ENCODE measurements at places on chromosomes 7 and 10.

DNA sequence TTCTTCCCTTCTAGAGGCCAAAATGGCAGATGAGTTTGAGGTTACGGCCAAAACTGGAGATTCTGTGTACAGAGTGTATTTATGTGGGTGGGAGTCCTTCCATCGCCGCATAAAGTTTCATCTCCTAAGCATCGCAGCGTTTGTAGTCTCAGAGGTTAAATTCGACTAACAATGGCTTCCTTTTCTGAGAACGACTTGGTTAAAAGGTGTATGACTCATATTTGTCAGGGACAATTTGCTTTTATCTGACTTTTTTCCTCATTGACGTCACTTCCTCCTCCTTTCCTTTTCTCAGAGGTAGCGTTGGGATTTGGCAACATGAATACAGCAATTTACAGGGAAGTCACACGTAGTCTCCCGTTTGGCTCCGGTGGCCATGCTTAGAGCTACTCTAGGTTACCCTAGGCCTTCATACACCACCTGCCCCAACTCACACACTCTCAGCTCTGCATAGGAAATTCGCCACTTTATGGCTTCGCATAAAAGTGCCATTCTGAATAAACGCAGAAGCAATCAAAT, 37.6 kb upstream of the TCF7L2 start:
- no peak for DNase-seq

GRCh38 chr7:143385891-143386781, 5.0 kb downstream of the ZYX start:
- no peak for DNase-seq

GRCh38 chr10:25080880-25081581, 64.6 kb downstream of the THNSL1 start:
- peak; percentile 14 for DNase-seq

- peak; percentile 34 for DNase-seq
Observed at GRCh38 chr10:3902054-3902808, 117.2 kb upstream of the KLF6 start.

- DNase-seq = no peak
Observed at GRCh38 chr7:110718503-110719205, 372.3 kb upstream of the LRRN3 start.

DNA sequence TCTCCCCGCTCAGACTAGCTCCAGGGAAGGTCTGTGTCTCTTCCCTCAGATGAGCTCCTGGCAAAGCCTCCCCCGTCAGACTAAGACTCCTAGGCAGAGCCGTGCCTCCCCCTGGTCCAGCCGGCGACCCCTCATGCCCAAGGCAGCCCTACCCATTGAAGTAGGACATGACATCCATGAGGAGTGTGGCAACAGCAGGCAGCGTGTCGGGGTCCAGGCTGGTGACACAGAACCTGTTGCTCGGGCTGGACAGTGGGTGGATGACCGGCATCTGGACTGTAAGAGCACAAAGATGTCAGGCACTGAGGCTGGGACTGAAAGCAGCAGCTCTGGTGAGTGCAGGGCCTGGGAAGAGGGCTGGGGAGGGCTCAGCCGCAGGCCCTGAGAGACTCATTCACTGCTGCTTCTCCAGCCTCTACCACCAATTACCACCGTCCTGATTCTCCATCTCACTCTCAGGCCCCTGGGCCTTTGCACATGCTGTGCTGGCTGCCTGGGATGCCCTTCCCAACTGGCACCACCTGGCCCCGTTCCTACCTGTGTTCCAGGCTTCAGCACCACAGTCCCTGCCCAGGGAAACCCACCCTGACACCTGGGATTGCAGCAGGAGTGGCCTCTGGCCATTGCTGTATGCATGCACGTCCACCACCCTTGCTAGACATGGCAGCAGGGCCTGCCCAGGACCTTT, 2.8 kb downstream of the PVRIG start:
- DNase-seq = no peak

- peak; percentile 95 for DNase-seq
Observed at GRCh38 chr10:124916585-124917427, 25.1 kb upstream of the ZRANB1 start.

DNA sequence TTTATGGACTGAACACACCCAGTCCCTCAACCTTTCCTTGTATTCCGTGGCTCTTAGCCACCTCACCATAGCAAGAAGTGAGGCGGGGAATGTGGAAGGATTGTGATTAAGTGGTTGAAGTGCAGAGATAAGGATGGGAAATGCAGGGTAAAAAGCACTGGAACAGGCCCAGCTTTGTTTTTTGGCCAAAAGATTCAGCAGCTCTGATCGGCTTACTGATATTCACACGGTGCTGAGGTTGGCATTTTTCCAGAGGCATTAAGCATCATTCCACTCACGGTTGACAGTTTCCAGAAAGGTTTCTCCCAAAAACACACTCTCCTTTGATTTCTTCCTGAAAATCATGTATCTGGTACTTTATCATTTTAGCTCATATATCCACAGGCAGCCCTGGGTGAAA, 544.2 kb downstream of the CNTNAP2 start:
- no peak for DNase-seq

GRCh38 chr7:152366662-152367061, 69.1 kb downstream of the KMT2C start:
- DNase-seq = no peak

- DNase-seq = no peak
Observed at GRCh38 chr7:47478017-47478344, 103.9 kb downstream of the TNS3 start.

DNA sequence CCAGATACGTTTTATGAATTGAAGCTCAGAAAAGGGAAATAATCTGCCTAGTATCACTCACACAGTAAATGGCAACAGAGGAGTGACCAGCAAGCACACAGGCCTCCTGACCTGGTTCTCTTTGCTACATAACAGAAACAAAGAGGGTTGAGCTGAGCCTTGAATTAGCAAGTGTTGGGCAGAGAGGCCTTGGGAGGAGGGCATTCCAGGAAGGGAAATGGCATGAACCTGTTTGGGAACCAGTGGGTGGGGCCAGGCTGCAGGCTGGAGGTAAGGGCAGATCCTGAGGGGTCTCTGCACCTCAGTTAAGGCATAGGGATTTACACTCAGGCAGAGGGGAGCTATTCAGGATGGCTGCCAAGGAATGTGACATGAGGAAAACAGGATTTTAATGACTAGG, 24.8 kb upstream of the CYCS start:
- DNase-seq = no peak

- no peak for DNase-seq
Observed at GRCh38 chr10:6988654-6989053, 408.6 kb upstream of the PRKCQ start.

- DNase-seq = no peak
Observed at GRCh38 chr7:130366564-130366963, 13.7 kb upstream of the CPA1 start.

DNA sequence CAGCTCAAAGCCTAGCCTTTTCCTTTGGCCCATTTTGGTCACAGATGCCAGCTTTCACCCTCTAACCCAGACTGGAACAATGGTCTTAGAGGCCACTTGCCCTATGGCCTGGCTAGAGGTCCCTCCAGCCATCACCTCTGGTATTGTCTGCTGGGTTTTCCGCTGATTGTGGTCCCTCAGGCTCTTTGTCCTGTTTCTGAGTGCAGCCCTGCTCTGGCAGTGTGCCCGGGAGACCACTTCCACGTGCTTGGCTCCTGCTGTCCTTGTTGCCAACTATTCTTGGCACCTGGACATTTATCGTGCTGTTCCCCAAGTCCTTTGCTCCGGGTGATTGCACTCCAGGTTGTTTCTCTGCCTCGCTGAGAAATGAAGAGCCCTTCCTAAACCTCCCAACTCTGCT, 53.3 kb upstream of the FAM180A start:
- DNase-seq = no peak

DNA sequence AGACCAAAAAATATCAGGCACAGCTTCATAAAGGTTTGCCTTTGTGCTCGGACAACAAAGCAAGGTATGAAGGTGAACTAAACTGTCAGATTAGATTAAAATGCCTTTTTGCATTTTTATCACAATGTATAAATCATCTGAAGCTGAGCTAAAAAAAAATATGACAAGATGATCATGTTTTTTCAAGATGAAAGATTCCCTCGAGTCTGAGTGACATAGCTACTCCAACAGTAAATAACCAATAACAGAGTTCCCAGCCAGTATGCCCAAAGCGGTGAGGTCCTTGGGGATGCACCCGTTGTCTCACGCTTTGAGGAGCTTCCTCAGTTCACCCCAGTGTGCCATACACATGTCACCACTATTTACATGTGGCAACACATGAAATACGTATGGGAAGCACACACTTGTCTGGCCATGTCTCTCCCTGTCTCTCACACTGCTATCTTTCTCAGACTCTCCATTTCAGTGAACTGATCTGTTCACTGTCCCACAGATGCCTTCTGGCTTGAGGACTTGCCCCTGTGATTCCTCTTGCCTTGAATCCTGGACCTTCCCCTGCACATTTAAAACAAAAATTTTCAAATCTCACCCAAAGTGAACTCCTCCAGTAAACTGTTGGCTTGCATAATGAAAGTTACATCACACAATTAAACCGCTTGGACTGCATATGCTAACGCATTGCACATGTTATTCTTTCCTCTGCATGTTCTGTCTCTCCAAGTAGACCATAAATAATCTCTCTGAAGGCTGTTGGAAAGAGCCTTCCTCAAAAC, 2.6 kb upstream of the PIK3CG start:
- no peak for DNase-seq

GRCh38 chr7:23167691-23168090, 14.2 kb upstream of the NUP42 start:
- no peak for DNase-seq

GRCh38 chr10:98621630-98622029, 174.9 kb upstream of the HPS1 start:
- DNase-seq = no peak

DNA sequence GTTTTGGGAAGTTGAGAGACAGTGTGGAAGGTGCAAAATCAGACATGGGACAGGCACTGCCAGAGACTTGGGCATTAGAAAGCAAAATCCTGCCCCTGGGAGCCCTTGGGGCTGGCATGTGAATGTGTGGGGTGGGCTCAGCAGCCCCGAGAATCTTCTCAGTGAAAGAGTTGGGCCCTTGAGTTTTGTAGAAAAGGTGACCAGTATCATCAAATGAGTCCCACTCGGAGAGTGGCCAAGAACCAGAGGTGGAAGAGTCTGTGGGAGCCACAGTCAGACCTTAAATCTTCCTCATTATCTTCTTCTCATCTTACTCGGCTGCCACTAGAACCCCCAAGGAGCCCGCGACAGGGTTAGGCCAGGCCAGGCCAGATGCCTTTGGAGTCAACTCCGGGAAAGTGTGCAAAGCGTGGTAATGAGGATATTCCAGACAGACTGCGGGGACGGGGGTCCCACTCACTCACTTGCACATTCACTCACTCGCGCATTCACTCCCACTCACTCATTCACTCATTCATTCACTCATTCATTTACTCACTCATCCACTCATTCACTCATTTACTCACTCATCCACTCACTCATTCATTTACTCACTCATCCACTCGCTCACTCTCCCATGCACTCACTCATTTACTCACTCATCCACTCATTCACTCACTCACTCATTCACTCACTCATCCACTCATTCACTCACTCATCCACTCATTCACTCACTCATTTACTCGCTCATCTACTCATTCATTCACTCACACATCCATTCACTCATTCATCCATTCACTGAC, 74.9 kb downstream of the CARD11 start:
- no peak for DNase-seq

DNA sequence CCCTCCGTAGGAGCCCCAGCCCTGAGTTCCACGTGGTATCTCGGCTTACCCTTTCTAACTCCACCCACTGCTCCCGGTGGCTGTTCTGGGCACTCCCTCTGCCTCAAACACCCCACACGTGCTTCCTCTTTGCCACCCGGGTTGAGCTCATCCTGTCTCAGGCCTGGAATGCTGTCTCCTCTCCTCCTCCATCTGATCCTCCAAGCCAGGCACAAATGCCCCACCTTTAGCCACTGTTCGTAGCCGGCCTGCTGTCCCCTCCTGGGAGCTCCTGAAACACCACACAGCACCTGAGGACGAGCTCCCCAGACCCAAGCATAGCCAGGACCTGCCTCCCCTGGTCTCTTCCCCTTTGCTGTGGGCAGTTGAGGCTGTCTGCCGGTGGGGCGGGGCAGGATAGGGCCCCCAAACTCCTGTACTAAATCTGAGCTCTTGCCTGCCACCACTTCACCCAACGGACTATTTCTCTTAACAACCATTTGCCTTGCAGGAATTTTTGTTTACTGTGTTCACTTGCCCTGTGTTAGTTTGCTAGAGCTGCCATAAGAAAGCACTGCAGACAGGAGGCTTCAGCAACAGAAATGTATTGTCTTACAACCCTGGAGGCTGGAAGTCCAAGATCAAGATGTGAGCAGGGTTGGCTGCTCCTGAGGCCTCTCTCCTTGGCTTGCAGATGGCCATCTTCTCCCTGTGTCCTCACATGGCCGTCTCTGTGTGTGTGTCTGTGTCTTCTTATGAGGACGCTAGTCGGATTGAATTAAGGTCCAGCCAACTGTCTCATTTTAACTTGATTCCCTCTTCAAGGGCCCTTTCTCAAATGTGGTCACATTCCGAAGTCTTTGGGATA, 58.3 kb upstream of the SHH start:
- DNase-seq = no peak

DNA sequence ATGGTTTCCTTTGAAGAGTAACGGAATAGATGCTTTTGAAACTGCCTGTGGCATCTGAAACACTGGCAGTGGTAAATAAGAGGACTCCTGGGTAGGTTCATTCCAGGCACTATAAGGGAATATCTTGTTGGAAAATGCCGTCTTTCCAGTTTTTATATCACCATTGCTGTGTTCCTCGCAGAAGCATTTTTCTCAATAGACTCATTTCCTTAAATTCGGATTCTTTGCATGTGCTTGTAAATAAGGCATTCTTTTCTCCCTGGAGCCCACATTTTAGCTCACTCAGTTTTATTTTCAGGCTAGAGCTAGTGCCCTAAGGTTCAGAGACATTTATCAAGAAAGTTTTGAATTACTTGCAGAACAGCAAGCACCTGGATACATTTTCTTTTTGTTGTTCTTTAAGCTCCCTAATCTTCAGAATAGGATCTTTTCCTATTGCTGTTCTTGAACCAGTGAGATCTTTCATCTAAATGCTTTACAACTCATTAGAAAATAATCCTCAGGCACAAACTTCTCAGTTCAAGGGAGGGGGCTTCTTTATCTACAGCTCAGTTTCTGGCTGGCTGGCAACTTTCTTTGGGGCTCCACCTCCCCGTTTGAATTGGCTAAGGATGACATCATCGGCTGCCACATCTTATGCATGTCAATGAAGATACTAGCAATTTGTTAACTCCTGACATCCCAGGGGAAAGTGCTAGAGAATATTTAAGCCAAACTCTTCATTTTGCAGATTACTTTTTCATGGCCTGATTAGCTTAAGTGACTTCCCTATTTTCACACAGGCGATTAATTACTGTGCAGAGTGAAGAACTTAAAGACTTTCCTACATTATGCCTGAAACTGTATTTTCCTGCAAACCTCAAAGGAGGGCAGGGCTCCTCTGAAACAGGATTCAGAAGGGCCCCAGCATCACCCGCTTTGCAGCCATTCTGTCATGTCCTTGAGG, 133.7 kb upstream of the RSU1 start:
- no peak for DNase-seq

- no peak for DNase-seq
Observed at GRCh38 chr10:102280397-102281101, 35.2 kb downstream of the GBF1 start.

- DNase-seq = no peak
Observed at GRCh38 chr10:34434119-34434594, 380.9 kb downstream of the PARD3 start.
